KBM-7 (cell line): ENCODE measurements at places on chromosomes 2 and 18.

GRCh38 chr2:169366066-169366465 lies 3.7 kb upstream of the LRP2 start:
- DNase-seq = no peak

DNA sequence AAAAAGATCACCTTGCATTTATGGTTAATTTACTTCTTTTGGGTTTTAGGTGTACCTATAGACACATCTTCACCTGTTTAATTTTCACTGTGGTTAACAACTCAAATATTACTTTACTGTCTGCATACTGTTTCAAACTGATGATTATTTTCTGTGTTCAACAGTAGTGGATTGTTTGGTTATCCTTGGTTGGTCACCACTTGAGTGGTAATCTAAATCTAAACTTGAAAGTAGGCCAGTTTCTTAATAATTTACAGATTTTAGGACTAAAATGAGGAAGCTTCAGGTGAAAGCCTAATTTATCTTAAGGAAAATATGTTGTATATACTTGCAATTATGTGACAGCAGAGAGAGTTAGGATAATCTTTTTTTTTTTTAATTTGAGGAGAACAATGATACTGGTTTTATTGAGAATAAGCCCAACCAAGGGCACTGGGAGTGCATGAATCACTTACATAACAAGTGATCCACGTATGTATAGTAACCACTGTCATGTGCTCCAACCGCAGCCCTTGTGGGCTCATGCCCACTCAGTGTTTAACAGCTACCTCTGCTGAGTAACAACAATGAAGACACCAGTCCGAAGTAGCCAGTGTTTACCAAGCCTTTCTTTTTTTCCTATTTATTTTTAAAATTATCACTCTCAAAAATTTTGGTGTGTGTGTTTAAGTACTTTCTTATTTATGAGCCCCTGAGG lies 31.0 kb upstream of the WDSUB1 start:
- DNase-seq = no peak

- DNase-seq = no peak
Measured at GRCh38 chr2:80281049-80281448, 23.5 kb downstream of the LRRTM1 start.

DNA sequence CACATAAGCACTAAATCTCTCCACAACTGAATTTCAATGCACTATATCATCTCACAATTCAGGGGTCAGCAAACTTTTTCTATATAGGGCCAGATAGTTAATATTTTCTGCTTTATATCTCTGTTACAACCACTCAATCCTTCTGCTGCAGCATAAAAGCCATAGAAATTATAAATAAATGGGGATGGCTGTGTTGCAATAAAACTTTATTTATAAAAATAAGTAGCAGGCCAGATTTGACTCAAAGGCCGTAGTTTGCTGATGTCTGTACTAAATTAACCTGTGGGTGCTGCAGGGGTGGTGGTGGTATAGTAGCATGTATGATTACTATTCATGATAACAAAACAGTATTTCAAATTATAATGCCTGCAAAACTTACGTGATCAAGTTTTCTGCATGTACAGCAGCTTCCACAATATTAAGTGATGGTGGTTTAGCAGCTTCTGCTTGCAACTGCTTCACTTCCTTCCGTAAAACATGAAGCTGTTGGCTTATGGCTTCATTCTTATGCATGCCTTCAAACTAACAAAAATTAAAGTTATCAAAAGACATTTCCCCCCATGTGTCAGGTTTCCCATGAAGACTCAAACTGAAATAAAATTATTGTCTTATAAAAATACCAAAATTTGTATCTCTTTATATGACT lies 64.1 kb downstream of the SIGLEC15 start:
- no peak for DNase-seq

GRCh38 chr2:188158337-188159100 lies 133.2 kb upstream of the GULP1 start:
- no peak for DNase-seq

DNA sequence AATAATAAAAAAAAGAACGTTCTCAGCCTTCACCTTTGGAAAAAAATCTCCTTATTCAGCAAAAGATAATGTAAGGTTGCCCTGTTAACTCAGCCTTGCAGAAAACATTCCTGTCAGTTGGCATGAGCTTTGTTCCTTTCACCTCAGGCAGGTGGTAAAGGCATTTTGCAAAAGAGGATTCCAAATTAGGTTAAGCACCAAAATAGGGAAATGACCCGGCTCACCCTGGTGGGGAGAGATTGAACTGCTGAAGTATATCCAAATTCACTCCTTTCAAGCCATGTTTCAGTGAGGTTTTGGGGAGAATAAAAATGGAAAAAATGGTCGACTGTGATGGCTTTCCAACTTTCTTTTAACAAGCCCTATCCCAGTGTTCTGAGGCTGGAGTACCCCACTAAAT lies 1988.8 kb upstream of the PIK3C3 start:
- no peak for DNase-seq

DNA sequence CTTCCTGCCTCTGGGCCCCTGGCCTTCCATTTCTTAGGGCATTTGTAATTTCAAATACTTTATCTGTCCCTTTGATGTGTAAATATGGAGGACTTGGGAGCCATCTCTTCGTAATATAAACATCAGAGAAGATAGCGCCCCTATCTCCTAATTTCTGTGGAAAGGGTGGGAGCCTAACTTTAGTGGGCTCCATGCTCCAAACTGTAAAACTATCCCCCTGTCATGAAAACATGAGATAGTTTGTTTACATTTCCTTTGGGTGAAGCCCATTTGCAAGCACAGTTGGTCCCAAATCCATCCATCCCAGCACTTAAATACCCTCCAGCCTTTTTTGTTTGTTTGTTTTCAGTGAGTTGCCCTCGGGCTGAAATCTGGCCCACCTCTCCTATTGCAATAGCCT lies 782.6 kb upstream of the FSHR start:
- no peak for DNase-seq

GRCh38 chr2:43129676-43130547 lies 96.5 kb downstream of the ZFP36L2 start:
- peak; percentile 51 for DNase-seq

DNA sequence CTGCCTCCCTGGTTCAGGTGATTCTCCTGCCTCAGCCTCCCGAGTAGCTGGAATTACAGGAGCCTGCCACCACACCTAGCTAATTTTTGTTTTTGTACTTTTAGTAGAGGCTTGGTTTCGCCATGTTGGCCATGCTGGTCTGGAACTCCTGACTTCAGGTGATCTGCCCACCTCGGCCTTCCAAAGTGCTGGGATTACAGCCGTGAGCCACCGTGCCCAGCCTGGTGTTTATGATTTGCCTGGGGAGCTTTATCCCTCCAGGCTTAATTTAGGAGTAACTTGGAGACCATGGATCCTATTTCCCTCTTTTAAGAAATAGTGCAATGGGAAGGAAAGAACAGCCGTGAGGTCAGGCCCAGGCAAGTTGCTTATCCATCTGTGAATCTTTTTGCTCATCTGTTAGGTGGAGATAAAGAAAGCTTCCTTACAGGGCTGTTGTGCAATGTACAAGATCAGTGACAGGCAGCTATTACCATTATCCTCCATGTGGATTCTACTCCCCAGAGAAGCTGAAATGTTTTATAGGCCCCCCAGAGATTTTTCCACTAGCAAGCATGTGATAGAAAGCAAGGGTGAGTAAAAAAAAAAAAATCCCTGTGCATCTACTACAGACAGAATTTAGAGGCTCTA lies 104.9 kb upstream of the MGAT5 start:
- DNase-seq = peak; percentile 87

DNA sequence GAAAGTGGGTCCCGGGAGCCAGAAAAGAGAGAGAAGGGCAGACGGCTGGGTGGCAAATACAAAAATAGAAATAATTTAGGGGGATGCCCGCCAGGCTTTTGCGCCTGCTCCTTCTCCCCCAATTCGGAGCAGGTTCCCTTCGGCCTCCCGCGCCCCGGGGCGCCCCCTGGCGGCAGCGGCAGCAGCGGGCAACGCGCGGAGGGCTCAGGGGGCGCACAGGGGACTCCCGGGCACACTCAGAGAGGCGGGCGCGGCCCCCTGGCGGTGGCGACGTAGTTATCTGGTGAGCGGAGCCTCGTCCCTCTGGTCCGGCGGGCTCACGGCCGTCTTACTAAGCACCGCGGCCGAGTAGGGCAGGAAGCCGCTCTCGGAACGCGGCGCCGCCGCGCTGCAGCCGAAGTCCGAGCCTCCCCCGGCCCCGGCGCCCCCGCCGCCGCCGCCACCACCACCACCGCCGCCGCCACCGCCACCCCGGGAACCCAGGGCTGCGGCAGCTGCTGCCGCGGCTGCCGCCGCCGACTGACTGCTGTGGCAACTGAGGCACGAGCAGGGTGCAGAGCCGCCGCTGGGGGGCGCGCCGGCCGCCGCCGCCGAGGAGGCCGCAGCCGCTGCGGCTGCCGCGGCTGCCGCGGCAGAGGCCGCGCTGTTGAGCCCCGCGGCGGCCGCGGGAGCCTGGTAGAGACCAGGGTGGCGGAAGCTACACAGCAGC lies 3.8 kb downstream of the EVX2 start:
- peak; percentile 87 for DNase-seq

DNA sequence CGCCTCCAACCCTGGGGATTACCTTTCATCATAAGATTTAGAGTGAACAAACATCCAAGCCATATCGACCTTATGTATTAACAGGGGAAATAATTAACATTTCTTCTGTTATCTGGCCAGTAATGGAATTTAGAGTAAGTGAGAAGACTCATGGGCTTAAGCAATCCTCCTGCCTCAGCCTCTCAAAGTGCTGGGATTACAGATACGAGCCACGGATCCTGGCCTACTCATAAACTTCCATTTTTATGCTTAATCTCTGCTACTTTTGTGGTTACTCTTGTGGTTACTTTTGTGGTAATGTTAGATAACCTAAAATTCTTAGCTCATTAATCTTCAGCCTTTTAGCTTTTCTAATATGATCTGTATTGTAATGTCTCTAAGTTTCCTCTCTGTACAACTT lies 159.3 kb upstream of the SLC8A1 start:
- DNase-seq = no peak

- peak; percentile 78 for DNase-seq
Measured at GRCh38 chr18:24019641-24020331, 5.2 kb downstream of the TTC39C start.

DNA sequence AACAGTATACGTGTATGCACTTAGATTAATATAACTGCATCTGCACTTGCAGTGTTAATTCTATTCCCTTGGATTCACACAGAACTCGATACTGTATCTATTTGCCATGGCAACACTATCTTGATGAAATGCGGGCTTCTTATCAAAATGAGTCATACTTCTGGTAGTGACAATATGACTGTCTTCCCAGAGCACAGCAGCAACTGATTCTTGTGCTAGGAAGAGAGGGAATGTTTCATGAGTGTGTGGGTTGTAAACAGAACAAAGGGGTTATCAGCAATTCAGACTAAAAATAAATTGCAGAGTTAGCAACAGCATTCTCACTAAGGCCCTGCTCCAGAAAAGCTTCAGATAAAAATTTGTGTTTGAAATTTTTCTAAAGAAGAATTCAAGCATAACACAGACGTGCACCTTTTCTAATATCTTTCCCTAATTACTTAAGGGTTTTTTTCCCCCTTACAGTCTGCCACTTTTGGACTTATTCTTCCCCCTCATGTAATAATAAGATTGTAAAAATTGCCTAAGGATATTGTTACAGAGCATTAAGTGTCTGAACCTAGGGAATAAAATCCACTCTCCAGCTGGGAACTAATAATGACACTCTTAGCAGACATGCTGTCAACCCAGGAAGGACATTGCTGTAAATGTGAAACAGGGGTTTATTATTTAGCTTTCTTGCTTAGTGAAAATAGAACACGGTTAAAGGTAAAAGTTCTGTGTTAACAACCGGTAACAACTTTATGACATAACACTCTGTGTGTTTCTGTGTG lies 99.9 kb upstream of the SLC38A11 start:
- DNase-seq = no peak

DNA sequence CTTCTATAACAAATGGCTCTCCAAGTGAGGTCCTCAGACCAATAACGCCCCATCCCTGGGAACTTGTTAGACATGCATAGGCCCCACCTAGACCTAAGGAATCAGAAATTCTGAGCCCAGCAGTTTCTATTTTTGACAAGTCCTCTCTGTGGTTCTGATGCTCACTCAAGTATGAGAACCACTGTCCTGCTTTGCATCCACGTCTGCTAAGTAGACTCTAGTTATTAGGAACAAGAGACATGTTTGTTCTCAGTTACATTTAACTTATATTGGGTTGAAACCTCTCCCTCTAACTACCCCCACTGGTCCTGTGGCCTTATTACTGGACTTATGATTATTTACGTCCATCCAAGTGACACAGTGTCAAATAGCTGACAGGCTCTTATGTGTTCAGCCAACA lies 70.3 kb downstream of the TMEM17 start:
- no peak for DNase-seq

DNA sequence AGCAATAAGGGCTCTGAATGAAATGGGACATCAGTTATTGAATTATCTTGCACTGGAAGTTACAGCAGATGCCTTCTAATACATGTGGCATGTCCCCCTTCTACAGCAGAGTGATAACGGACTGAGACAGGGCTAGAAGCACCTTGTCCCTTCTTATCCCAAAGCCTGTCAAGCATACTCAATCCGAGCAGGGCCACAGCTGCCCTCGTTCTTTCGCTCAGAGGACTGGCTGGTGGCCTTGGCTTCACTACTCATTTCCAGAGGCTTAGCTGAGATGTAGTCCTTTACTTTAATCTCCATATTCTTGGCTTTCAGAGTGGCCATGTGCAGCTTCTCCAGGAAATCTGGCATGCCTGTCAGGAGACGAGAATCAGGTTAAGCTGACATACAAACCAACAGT lies 22.1 kb downstream of the STARD7 start:
- DNase-seq = no peak

- DNase-seq = peak; percentile 59
Measured at GRCh38 chr2:197297266-197297665, 13.3 kb downstream of the ANKRD44 start.

DNA sequence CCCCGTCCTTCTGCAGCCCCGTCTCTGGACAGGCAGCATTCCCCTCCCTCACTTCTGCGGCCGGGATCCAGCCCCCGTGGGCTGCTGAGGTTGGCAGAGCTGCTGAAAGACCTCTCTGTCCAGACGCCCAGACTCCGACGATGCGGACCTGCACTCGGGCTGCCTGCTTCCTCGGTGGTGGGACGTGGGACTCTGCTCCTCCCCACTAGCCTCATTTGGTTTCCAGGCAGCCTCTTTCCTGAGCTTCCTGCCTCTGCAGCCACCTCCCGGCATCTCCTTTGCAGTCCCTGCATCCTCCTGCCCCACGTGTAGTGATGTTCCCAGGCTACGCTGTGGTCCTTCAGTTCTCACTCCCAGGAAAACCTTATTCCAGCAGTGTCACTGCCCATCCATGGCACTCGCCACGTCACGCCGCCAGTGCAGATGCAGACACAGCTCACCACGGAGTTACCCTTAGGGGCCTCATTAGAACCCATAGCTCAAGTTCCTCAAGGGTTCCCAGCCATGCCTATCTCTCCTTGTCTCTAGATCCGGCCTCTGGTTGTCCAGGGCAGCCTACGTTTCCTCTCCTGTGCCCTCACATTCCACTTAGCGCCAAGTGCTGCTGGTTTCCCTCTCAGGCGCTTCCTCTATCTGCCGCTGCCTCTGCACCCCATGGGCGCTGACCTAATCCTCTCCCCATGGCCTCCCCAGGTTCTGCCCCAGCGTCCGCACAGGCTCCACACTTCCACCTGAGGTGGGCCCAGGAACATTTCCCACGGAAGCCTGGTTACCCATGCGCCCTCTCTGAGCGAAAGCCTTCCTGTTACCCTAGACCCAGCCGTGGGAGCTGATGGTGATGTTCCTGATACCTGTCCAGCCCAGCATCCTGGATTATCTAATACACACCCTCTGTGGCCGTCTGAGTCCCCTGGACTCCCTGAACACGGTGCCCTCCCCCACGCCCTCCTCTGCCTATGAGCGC lies 318.3 kb upstream of the MYT1L start:
- no peak for DNase-seq

- no peak for DNase-seq
Measured at GRCh38 chr18:9787712-9788111, 79.6 kb downstream of the RAB31 start.

GRCh38 chr2:190407662-190408537 lies at the start of gene MFSD6:
Gene MFSD6, plus strand, starts transcription at chr2:190408355. Its CDS starts 27,675 bp downstream, at chr2:190436030.
- peak; percentile 61 for DNase-seq
